Effector memory CD8-positive, alpha-beta T cell (primary cell): ENCODE measurements at places on chromosomes 12 and 14.

DNA sequence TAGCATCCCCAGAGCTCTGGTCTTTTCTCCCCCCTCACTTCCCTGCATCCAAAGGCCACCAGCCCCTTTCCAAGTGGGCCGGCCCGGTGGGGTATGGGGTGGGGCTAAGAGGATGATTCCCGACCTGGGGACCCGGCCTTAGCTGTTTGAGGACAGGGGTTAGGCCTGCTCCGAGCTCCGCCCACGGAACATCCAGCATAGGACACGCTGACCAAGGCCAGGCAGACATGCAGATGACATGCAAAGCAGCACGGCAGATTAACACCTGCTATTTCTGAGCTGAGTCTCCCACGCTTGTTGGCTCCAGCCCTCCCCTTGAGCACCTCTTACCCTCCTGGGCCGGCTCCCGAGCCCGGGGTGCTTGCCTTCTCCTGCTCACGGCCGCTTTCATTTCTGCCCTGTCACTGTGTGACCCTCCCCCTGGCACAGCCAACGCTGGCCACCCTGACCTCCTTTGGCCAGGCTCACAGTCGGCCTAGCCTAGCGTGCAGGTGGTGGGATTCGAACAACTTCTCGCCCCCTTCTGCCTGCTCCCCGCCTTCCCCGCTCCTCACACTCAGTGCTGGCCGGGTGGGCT is 40.2 kb downstream of the TEAD4 start:
- no peaks in the 10 kb centered on the region for H3K4me1 ChIP-seq
- DNase-seq, result no peak
- H3K4me3 ChIP-seq, result no peak overlapping the region
- H3K27ac ChIP-seq, result no peak overlapping the region
- H3K36me3 ChIP-seq, result no peaks in the 10 kb centered on the region
- peaks cover 70% of the 10 kb centered on the region for H3K27me3 ChIP-seq

DNA sequence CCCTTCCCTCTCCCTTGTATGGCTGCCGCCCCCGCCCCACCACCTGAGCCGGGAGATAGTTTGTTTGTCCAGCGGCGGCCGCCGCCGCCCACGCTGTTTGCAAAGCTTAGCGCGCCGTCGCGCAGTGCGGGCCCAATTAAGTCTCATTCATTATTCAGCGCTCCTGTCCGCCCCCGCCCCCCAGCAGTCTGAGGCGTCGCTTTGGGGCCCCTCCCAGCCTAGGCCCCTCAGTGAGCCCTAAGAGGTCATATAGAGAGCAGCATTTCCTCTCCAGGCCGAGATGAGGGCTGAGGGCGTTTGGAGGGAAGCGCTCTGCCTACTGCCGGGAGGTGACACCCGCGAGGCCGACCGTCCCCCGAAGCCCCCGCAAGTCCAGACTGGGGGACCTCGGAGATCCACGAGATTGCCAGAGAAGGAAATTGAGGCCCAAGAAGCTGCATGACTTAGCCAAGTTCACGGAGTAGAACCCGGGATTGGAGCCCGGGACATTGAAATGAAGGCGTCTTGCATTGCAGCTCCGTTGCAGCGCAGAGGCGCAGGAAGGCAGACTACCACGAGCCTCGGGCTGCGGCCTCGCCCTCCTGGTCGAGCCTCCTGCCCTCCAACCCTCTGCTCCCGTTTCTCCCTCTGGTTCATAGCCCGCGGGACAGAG is at the start of gene DNAJC22:
TSS of gene DNAJC22 (plus strand) at position 230 of the 652 bp plus-strand sequence. CDS start 1,985 bp downstream, outside the sequence.
- H3K27me3 ChIP-seq, result peaks cover 74% of the 10 kb centered on the region
- H3K4me1 ChIP-seq, result peaks cover 32% of the 10 kb centered on the region
- no peak within 1 kb of the TSS for H3K27ac ChIP-seq
- peak within 1 kb of the TSS; percentile 90 for H3K4me3 ChIP-seq

DNA sequence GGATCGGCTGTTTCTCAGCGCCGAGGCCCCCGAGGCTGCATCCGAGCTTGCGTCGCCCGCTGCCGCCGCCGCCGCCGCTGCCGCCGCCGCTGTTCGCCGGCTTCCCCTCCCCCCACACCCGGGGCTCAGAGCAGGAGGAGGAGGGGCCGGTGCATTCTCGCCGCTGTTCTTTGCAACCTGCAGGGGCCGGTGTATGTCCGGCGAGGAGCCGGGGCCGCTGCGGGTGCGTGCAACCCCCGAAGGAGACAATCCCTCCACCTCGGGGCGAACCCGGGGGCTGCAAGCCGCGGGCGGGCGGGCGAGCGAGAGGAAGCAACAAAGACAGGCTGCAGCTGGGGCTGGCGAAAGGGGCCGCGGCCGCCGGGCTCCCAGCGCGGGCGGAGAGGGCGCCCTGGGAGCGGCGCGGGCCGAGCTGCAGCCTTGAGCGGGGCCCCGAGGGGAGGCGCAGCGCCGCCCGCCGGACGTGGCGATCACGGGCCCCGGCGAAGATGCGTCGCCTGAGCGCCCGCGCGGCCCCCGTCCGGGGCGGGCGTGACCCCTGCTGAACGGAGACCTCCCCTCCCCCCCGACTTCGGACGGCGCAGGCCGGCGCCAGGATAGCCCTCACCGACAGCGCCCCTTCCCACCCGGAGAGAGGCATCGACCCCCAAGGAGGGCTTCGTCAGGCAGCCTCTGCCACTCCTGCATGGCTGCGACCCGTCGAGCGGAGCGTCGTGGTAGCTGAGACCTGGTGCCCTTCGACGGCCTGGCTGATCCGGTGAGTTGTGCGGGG is 702 bp downstream of the FAM222A start:
- H3K27ac ChIP-seq, result no peak overlapping the region
- peak overlapping the region; percentile 70 for H3K4me3 ChIP-seq
- peaks cover 36% of the 10 kb centered on the region for H3K27me3 ChIP-seq
- no peaks in the 10 kb centered on the region for H3K4me1 ChIP-seq
- H3K36me3 ChIP-seq, result peaks cover 10% of the 10 kb centered on the region

DNA sequence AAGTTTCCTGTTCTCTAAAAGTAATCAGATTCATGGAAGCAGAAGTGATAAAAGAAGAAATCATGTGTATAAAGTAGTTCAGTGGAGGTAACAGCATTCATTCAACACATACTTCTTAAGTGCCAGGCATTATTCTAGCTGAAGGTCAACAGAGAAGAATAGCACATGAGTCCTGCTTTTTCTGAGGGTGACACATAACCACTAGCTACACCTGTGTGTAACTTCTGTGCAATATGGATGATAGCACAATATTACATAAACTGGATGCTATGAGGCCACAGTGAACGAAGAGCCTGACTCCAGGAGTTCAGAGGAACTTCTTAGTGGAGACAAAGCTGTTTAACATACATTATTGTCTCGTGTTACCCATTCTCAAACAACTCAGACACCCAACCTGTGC is 114.3 kb upstream of the PCED1B start:
- DNase-seq, result no peak
- H3K36me3 ChIP-seq, result no peaks in the 10 kb centered on the region
- H3K27ac ChIP-seq, result no peak overlapping the region
- no peaks in the 10 kb centered on the region for H3K4me1 ChIP-seq
- no peak overlapping the region for H3K4me3 ChIP-seq
- peaks cover 35% of the 10 kb centered on the region for H3K27me3 ChIP-seq

GRCh38 chr12:22700106-22700505 is 75.1 kb downstream of the ETNK1 start:
- no peak for DNase-seq
- H3K4me1 ChIP-seq, result no peaks in the 10 kb centered on the region
- no peaks in the 10 kb centered on the region for H3K36me3 ChIP-seq
- H3K27ac ChIP-seq, result no peak overlapping the region
- H3K27me3 ChIP-seq, result no peaks in the 10 kb centered on the region
